ENCODE measurements at places on chromosomes 7 and 10.

- peak overlapping the region; percentile 76 for H3K27ac ChIP-seq
- peaks cover 13% of the 10 kb centered on the region for H3K27me3 ChIP-seq
- H3K4me3 ChIP-seq, result no peak overlapping the region
- peaks cover 35% of the 10 kb centered on the region for H3K4me1 ChIP-seq
- DNase-seq, result no peak
Measured at GRCh38 chr7:106346167-106346677, 61.4 kb upstream of the NAMPT start.

DNA sequence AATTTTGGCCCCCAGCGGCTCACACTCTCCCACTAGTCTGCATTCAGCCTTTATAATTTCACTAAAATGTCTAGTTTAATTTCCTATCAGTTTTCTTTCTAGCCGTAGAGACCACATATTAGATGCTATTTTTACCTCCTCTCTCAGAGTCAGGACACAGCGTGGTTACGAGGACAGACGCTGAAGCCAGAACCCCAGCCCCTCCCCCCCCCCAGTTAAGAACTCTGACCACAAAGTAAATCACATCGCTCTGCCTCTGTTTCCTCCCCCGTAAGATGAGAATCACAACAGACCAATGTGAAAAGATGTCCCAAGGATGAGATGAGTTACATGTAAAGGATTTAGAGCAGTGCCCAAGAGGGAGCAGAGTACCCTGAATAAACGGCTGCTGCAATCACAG, 11.1 kb upstream of the TARP start:
- DNase-seq, result no peak
- no peak overlapping the region for H3K4me3 ChIP-seq
- H3K27ac ChIP-seq, result no peak overlapping the region
- H3K27me3 ChIP-seq, result no peaks in the 10 kb centered on the region

GRCh38 chr10:74927701-74928100, 101.3 kb downstream of the KAT6B start:
- no peak overlapping the region for H3K4me3 ChIP-seq
- no peaks in the 10 kb centered on the region for H3K27me3 ChIP-seq
- DNase-seq, result no peak
- no peaks in the 10 kb centered on the region for H3K36me3 ChIP-seq

DNA sequence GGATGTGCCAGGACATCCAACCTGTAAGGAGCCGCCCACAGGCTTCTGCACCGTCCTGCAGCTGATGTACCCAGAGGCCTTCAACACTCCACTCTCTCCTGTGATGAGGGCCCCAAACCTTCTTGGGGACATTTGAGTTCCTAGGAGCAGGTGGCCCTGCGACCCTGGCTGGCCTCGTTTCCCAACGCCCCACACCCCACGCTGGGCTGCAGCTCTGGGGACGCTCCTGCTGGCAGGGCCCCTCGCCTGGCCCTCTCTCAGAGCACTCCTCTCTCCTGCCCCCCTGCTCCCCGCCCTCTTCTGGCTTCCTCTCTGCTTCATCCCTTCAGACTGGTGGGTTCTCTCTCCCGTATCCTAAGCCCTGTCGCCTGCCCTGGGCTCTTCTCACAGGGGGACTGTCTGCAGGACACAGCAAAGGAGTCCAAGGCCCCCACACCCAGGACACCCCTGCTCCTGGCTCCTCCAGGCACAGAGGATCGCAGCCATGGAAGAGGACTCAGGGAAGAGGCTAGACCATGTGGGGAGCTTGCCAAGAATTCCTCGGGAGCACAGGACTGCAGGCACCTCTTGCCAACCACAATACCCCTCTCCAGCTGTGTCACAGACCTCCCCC, 541.4 kb downstream of the TCERG1L start:
- H3K4me3 ChIP-seq, result no peak overlapping the region
- no peaks in the 10 kb centered on the region for H3K27me3 ChIP-seq
- no peaks in the 10 kb centered on the region for H3K36me3 ChIP-seq
- no peak overlapping the region for H3K27ac ChIP-seq
